Activated T-cell treated with anti-CD3 and anti-CD28 coated beads, Interleukin-2, amount 50 U/mL, for 72 hours (primary cell): ENCODE measurements at places on chromosomes 16 and 17.

DNA sequence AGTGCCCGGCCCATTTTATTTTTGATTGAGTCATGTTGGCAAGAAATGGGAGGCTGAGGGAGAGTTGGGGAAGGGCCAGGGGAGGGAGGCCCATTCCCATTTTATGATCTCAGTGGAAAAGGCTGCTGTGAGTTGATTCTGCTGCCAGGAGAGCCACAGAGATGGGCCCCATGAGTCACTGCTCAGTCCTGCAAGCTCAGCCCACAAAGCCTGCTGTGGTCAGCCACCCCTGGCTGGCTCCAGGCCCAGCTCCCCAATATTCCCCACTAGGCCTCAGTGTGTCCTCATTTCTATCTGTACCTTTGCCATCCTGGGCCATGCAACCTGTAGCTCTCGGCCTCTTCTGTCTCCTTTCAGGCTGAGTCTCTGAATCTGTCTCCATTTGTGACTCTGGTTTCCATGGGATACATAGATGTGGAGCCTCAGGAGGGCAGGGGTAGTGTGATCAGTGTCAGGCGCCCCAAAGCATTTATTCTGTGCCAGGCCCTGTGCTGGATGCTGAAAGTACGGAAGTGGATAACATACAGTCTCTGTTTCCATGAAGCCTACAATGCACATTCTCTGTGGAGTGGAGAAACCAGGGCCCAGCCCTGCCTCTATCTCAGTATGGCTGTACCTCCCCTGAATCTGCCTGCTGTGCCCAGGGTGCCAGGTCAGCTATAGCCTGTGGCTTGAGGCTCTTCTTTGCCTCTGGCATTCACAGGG, 1.9 kb upstream of the PLEKHG4 start:
- DNase-seq, result peak; percentile 43

- DNase-seq, result no peak
Observed at GRCh38 chr17:77619326-77619725, 339.2 kb upstream of the TNRC6C start.

- DNase-seq, result peak; percentile 26
Observed at GRCh38 chr17:40104594-40105486, 4.5 kb upstream of the NR1D1 start.

- DNase-seq, result no peak
Observed at GRCh38 chr16:49026566-49027181, 255.0 kb downstream of the CBLN1 start.

- no peak for DNase-seq
Observed at GRCh38 chr17:32917081-32917480, 10.9 kb upstream of the TMEM98 start.

DNA sequence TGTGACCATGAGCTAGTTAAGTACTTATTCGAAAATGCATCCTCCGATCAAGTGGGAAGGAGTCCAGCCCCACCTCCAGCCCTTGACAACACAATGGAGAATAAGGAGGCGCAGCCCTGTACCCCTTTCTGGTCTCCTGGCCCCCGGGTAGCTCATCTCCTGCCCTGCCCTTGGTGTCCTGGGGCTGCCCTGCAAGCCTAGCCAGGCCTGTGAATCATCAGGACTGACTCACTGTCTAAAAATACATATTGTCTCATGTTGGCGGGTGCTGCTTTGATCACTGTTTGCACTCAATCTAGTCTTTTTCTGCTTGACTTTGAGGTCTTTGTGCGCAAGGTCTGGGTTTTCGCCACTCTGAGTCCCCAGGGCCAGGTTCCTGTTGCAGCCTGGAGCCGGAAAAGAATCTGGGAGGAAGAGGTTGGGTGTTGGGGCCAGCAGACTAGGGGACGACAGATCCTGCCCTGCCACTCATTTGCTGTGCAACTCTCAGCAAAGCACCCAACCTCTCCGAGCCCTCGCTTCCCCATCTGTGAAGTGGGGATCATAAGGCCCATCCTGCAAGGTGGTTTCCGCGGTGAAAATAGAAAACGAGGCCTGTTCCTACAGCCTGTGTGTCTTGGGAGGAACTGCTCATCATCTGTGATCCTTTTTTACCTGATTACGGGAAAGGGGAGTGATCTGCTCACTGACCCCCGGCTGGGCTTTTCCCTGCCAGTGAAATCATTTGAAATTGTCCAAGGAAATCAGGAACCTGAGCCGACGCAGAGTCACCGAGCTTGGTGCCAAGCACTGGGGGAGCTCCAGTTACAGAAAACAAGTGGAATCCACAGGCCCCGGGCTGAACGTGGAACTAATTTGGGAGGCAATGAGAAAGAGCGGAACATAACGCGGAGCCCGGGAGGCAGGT, 230.4 kb downstream of the PARN start:
- DNase-seq, result no peak

DNA sequence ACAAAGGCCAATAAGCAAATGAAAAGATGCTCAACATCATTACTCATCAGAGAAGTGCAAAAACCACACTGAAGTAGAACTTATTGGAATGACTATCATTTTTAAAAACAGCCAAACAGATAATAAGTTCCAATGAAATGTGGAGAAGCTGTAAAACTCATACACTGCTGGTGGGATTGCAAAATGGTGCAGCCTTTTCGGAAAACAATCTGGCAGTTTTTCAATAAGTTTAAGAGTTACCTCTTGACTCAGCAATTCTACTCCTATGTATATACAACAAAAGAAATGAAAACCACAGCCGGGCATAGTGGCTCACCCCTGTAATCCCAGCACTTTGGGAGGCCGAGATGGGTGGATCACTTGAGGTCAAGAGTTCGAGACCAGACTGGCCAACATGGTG, 49.3 kb downstream of the AKAP10 start:
- DNase-seq, result peak; percentile 8

DNA sequence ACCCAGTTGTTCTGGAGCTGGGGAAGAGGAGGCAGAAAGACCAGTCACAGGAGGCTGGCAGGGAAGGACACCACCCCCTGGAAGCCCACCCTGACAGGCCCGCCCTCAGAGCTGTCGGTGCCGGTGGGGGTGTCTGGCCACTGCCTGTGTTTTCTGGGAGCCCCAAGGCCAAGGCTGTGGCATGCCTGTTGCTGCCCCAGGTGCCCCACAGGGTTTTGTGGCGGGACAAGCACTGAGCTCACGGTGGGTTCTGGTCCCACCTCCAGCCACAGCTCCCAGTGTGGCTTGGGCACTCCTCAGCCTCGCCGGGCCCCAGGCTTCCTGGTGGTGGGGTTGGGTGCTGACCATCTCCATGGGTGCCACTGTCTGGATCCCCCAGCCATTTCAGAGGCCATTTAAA, 58.0 kb downstream of the ZFPM1 start:
- no peak for DNase-seq

- no peak for DNase-seq
Observed at GRCh38 chr16:47604306-47604705, 143.2 kb downstream of the PHKB start.

- no peak for DNase-seq
Observed at GRCh38 chr16:77496934-77497333, 62.1 kb upstream of the ADAMTS18 start.

- no peak for DNase-seq
Observed at GRCh38 chr16:88536971-88537751, 33.0 kb upstream of the ZC3H18 start.

DNA sequence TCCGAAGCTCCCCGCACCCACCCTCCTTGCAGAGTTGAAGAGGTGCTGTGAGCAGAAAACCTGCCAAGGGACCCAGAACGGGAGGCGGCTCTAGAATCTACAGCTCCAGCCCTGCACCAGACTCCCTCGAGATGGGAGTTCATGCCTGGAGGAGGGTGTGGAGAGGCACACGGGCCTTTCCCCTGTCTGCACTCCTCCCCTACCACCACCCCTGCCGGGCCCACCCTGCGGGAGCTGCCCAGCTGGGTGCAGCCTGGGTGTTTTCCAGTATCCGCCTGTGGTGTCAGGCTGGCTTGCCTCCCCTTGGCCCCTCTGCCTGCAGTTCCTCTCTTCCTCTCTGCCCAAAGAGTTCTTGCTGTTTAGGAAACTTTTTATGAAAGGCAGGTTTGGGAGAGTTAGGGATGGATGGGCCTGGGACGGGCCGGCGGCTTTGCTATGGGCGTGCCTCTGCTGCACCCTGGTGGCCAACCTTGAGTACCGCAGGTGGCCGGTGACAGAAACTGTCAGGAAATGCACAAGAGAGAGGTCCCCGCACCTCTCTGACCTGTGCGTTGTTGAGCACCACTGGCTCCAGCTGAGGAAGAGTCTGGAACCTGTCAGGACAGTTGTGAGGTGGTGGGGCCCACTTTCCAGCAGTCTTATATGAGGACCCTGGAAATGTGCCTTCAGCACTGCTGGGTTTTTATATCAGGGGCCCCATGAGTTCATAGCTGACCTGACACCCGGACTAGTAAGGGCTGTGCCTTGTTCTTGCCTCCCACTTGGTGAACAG, 354.1 kb downstream of the SEC14L1 start:
- DNase-seq, result peak; percentile 70

GRCh38 chr16:70484867-70485266, 30.5 kb downstream of the FCSK start:
- no peak for DNase-seq

- no peak for DNase-seq
Observed at GRCh38 chr16:50136399-50136798, 16.7 kb upstream of the TENT4B start.

DNA sequence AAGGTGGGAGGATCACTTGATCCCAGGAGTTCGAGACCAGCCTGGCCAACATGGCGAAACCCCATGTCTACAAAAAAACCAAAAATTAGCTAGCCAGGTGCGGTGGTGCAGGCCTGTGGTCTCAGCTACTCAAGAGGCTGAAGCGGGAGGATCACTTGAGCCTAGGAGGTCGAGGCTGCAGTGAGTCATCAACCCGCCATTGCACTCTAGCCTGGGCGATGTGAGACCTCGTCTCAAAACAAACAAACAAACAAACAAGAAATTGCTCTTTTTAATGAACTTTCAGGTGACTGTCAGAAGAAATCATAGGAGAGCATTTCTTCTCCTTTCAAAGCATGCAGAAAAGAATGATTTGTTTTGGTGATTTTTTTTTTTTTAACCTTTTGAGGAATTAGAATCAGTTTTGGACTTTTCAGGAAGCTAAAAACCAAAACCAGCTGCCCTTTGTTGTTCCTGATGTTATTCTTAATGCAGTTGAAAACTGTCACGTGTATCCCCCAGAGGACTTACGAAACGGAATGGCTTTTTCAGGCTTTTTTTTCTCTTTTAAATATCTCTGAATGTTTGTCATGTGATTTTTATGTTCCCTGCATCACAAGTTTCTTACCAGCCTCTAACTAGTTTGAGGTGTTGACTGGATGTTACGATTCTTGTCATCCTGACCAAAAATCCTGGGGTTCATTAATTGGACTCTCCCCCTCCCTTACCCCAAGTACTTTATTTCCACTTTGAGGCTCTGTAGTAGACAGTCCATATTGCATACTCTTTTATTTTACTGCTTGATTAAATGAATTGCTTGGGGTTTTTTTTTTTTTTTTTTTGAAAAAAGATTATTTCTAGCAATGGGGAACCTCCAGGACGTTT, 34.1 kb downstream of the SNX29 start:
- no peak for DNase-seq

GRCh38 chr16:88408561-88409142, 25.9 kb downstream of the ZNF469 start:
- DNase-seq, result no peak

GRCh38 chr16:50816901-50817555, 75.1 kb downstream of the CYLD start:
- no peak for DNase-seq

DNA sequence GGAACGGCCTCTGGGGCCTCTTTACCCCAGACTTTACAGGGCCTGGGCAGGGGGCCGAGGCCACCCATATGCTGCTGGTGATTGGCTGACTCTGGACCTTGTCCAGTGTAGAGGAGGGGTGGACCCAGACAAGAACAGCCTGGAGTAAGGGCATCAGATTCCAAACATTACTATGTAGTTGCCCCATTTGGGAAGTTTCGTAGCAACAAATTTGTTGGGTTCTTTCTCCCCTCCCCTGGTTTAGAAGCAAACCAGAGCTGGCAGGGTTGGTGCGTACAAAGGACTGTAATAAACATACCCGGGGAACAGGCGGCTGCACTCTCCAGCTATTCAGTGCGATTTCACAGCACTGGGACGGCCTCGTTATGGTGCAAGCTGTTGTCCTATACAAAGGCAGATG, 145.5 kb downstream of the NTN1 start:
- no peak for DNase-seq

DNA sequence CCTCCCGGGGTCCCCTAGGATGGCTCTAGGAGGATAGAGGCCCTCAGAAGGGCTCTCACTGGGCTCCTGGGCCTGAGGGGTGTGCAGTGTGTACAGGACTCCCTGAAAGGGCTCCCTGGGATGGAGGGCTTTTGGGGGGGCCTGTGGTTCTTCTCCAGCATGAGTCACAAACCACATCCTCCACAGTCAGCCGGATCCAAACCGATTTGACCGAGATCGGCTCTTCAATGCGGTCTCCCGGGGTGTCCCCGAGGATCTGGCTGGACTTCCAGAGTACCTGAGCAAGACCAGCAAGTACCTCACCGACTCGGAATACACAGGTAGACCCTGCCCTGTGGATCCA, 4.5 kb downstream of the TRPV2 start:
- DNase-seq, result peak; percentile 74

DNA sequence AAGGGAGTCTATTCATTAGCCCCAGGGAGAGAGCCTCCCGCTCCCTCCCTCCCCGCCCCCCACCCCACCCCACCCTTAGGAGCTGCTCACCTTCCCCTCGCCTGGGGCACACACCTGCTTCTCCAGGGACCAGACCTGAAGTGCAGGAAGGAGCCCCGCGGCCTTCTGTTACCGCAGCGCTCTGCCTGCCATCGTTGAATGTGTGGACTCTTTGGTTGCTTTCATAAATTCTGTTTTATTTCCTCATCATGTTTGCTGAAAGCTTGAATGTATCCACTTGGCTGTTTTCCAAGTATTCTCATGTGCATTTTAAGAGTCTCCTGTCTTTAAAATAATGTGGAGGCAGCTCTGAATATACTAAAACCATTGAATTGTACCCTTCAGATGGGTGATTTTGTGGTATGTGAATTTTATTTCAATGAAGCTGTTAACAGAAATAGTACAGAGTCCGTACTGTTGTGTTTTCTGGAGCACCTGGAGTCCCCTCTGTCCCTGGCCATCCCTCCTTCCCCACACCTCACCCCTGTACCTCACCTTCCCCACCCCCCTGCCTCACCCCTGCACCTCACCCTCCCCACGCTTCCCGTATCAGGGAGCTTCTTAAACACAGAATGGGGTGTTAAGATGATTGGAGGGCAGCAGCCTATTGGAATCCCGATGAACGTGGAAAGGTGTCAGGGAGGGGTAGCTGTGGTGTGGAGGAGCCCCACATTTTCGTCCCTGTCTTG, 25.5 kb downstream of the RAB11FIP3 start:
- no peak for DNase-seq

DNA sequence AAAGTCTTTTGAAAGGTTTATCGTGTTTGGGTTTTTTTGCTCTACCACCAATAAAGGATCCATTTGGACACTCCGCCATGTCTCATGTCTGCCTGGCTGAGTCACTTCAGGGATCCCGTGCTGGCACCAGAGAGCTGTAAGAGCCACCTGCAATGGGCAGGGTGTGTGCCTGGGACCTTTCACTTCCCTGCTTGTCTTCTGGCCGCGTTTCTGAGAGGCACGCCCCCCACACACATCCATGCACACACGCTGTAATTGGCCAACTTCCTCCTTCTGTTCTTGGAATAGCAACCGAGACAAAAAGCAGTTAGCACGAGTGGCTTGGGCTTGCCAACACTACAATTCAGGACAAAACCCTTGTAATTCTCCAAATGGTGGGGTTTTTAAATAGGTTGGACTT, 9.8 kb upstream of the SOST start:
- no peak for DNase-seq
